ENCODE measurements at places on chromosomes 6 and 20.
A peak's percentile ranks its signal among the peaks of the same experiment; 100 is the strongest.

DNA sequence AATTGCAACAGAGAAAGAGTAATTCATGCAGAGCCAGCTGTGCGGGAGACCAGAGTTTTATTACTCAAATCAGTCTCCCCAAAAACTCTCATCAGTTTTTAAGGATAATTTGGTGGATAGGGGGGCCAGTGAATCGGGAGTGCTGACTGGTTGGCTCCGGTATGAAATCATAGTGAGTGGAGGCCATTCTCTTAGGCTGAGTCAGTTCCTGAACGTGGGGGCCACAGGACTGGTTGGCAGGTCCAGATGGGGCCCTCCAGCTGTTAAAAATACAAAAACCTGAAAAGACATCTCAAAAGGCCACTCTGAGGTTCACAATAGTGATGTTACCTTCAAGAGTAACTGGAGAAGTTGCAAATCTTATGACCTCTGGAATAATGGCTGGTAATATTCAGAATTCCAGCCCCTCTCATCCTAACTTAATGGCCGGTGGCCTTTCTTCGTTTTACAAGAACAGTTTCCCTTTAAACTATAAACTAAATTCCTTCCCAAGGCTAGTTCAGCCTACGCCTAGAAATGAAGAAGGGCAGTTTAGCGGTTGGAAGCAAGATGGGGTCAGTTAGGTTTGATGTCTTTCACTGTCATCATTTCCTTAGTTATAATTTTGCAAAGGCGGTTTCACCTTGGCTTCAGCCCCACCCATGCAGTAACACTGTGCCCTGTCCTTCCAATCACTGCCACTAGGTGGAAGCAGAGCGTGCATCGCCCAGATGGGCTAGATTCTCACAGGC, 6.8 kb upstream of the MICA start:
- peak; percentile 62 for DNase-seq

DNA sequence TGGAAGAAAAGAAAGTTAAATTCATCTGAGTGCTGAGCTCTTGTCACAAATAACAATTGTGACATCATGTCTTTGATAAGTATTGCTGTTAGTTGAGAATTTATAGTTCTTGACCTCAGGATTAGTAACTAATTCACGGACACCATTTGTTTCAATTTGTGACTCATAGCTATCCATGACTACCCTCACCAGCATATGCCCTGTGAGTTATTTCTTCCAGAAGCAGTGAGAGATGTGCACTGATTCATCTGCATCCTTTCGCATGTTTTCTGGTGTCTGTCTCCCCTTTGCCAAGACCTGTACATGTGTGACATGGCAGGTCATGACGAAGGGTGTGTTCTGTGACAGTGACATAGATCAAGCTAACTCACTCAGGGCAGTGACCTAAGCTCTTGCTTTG, 86.9 kb downstream of the SOBP start:
- DNase-seq: no peak

DNA sequence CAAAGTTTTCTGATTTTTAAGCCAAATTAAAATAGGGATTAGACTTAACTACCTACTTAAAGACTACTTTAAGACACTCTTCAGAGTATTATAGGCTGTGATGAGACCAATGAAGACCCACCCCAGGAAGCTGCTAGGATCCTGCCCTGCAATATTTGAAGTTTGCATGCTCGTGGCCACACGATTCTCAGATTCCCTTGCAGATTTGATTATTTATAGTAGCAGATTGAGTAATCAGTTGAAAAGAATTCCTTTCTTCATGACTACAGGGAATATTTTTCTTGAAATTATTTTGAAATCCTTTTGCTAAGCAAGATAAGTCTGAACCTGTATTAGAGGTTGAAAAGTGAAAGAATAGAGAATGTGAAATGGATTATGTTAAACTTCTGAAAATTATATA, 122.3 kb downstream of the B3GAT2 start:
- DNase-seq: no peak

- DNase-seq: peak; percentile 35
These were observed 52.7 kb upstream of the MYB start for GRCh38 chr6:135128268-135128914.

DNA sequence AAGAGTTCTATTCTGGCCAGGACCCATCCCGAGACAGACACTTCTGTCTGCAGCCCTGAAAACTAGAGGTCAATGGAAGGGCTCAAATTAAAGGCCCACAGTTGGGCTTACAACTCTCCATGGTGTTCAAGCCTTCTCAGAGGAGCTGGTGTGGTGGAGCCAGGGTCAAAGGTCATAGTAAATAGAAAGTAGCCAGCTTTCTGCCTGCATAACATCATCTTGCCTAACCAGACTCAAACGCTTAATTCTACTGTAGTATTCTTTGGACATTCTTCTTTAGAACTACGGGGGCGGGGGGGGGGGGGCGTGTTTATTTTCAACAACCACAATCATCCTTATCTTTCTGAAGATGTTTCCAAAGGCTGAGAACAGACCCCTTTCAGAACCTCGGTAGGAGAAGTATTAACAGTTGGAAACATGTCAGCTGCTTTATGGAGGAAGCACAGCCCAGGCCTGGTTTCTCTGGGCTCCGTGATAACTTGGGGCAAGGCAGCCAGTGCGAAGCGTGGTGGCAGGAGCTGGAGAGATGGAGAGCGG, 1.5 kb upstream of the RREB1 start:
- no peak for DNase-seq

- DNase-seq: no peak
These were observed 4.4 kb upstream of the COL19A1 start for GRCh38 chr6:69861986-69862385.

- no peak for DNase-seq
These were observed 67.7 kb upstream of the PLEKHG1 start for GRCh38 chr6:150531957-150532356.

DNA sequence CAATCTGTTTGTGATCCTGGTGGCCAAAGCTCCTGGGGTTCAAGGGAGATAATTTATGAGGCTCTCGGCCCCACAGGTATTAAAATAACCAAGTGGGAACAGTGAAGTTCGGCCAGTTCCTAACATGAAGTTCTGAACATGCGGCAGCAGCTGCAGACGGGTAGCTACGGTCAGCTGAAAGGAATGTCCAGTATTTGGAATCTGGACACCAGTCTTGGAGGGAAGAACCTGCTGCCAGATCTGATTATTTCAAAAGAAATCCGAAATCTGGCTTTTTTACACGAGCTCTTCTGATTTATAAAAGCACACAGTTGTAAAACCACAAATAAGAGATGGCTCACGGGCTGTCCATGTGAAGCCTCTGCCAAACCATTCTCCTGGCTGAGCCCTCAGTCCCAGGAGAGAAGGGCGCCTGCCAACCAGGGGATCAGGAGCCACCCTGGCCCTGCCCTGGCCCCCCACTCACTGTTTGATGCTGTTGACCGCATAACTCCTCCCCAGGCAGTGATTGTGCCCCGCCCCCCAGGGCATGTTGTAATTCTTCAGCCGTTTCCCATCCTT, 28.2 kb upstream of the KCNB1 start:
- DNase-seq: no peak

DNA sequence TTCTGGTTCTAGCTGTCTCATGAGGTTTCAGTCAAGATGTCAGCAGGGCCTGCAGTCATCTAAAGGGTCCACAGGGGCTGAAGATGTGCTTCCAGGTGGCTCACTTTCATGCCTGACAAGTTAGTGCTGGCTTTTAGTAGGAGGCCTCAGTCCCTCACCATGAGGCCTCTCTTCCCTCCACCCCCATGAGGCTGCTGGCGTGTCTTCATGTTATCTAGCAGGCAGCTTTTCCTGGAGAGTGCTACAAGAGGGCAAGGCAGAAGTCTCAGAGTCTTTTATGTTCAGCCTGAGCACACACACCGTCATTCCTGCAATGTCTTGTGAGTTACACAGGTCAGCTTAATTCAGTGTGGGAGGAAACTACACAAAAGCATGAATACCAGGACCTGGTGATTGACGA, 769.9 kb downstream of the HDGFL1 start:
- DNase-seq: no peak

- no peak for DNase-seq
These were observed 12.1 kb upstream of the PARD6B start for GRCh38 chr20:50719328-50719727.

All from stimulated activated CD8-positive, alpha-beta memory T cell treated with anti-CD3 and anti-CD28 coated beads, Interleukin-4, amount 100 ng/mL, for 4 hours (primary cell).